Adipocyte (in vitro differentiated cells): ENCODE measurements at places on chromosomes 5 and 9.

GRCh38 chr9:115598751-115599150, 480.8 kb upstream of the TNC start:
- DNase-seq: peak; percentile 25

- DNase-seq: peak; percentile 60
Measured at GRCh38 chr5:55303238-55303690, 4.2 kb downstream of the DHX29 start.

DNA sequence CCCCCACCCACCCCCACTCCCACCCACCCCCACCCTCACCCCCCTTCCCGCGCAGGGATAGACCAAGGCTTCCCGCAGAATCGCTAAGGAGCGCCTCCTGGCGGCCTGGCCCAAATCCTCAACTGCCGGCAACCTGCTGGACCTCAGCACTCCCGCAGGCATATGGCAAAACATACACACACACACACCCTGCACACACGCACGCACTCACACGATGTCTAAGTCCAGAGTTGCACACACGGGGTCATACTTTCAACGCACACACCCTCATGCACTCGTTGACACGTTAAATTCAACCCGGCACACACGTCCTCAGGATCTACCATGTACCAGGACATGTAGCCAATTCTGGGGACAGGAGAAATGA, 1.7 kb downstream of the CPLX2 start:
- no peak for DNase-seq

GRCh38 chr5:155919725-155920124, 407.2 kb upstream of the SGCD start:
- DNase-seq: no peak

- DNase-seq: no peak
Measured at GRCh38 chr9:72656021-72656420, 134.6 kb downstream of the TMC1 start.

DNA sequence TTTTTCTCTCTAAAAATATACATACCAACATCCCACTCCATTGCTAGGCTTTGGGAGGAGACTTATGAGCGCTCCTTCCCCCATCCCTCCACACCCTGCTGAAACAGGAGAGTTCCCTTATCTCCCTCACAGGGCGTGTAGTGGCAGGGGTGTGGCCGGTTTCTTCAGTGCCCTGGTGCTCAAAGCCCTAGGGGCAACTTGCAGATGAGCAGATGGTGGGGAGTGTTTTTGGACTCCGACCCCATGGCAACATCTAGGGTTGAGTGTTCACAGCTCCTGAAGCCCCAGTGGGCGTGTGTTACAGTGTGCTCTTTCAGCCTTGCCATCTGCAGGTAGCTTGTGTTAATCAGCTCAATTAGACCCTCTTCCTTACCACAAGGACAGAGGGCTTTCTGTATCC, 409.5 kb downstream of the MAT2B start:
- no peak for DNase-seq

DNA sequence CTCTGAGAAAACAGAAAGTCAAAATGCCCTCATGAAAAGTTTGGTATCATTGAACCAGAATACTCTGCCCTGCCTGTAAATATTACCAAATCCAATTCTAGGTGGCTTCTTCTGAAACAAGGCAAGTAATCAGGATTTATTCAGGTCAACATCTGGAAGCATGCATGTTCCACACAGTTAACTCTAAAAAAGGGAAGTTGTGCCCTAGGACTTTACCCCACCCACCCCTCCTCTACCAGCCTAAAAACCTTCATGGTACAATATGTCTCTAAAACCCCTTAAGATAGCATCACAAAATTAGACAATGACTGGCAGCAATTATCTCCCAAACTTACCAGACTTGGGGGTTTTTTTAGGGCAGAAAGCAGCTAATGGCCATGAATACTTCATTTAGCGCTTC, 414.8 kb upstream of the SLC30A5 start:
- no peak for DNase-seq
